SK-MEL-5 (cell line): ENCODE measurements at places on chromosomes 16 and 17. TPM values are rescaled to one million over a fixed set of nuclear protein-coding genes. Genes with fewer than 3 reads are reported as not detected.

FASN gene
- 147 and 184 TPM in 2 replicates for total RNA-seq

INO80E gene
- 39.4 and 46.7 TPM in 2 replicates for total RNA-seq

DNA sequence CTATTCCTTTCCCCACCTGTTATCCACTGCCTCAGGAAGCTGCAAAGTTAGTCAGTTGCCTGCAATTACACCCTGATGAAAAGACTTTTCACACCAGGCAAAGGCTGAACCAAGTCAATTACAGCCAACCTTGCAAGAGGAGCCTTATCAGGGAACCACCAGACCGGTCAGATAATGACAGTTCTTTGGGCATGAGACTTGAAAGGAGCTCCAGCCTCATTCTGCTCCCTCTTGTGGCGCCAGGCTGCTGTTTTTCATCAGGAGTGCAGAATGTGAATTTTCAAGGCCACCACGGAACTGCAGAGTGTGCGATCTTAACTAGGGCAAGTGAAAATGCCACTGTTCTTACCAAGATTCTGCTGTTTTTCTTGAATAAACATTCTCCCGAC lies 22.5 kb downstream of the DNAI2 start:
- peak; percentile 93 for DNase-seq

SDR42E1 gene
- not detected in 2 replicates for total RNA-seq

DNA sequence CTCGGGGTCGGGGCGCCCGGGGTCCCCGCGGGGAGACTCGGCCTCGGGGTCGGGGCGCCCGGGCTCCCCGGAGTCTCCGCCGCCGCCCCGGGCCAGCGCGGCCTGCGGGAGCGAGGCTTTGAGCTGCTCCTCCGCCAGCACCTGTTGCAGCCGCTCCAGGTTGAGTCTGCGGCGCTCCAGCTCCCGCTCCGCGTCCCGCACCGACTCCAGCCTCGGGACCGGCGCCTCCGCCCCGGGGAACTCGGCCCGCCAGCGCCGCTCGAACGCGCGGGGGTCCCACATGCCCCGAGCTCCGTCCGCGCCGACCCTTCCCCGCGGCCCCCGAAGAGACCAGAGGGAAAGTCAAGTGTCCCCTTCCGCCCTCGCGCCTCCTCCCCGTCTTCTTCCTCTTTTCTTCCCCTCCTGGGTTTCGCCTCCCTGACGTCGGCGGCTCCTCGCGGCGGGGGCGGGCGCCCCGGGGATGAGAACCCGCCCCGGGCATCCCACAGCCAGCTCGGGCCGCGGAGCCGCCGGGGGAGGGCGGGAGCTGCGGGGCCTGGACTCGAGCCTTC lies 40.8 kb upstream of the BHLHA9 start:
- DNase-seq, result no peak

STX1B gene
- total RNA-seq, result 0.13 TPM in 1 of 2 replicates, not detected in the other

- peak; percentile 80 for DNase-seq
Measured at GRCh38 chr17:77045441-77046041, 95.2 kb upstream of the SEC14L1 start.

- no peak for DNase-seq
Measured at GRCh38 chr17:79684132-79684985, 46.4 kb upstream of the ENPP7 start.

CCDC200 gene
- total RNA-seq, result not detected in 2 replicates

DNA sequence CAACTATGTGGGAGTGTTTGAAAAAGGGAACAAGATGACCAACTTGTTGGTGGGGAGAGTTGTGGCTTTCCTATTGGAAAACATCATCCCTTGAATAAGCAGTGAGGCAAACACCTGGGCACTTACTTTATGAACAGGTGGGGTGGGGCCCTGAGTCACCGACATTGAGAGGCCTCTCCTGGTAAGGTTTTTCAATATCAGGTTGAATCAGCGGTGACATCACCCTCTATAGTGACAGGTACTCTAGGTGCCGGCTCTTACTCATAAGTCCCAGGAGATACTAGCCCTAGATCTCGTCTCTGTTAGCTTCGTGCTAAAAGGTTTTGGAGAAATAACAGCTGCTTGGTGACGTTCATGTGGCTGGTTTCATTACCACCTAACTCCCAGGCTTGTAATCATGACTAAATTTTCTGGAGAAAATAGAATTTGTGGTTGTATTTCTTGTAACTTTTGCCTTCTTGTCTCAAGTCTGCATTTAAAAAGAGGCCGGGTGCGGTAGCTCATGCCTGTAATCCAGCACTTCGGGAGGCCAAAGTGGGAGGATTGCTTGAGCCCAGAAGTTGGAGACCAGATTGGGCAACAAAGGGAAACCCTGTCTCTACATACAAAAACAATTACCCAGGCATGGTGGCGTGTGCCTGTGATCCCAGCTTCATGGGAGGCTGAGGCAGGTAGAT lies 19.3 kb downstream of the CDH1 start:
- no peak for DNase-seq

DNAI2 gene
- not detected in 2 replicates for total RNA-seq

DNA sequence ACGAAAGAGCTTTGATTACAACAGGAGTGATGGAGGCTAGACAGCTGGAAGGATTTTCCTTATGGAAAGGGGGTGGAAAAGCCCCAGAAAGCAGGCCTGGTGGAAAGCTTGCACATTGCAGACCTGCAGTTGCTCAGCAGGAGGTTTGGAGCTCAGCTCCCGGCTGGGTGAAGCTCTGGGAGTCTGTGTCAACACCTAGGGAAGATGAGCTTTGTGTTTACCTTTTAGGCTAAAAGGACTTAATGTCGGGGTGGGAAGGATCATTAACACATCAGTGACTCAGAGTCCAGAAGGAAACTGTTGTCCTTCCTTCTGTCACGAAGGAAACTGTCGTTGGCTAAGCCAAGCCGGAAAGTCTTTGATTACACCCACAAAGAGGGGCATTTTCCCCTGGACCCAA lies 48.2 kb downstream of the RAP1GAP2 start:
- DNase-seq, result no peak

GRCh38 chr17:78759969-78760352 lies 22.1 kb downstream of the CYTH1 start:
- no peak for DNase-seq

DNA sequence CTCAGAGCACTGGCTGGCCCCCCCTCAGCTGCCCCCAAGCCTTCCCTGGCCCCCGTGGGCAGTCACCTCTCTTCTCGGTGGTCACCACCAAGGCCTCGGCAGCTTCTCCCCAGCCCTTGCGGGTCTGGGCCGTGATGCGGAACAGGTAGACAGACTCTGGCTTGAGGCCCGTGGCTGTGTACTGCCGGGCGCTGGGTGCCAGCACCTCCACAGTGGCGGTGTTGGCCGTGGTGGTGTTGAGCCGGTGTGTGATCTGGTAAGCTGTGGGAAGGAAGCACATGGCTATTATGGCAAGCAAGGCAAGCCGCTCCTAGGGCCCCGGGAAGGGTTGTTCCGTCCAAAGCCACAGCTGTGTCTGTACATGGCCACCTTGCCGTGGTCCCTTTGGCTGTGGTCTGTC lies 78.4 kb upstream of the CDC42EP4 start:
- DNase-seq, result no peak

GRCh38 chr17:3998436-3998835 lies 34.2 kb upstream of the ATP2A3 start:
- DNase-seq, result no peak

GRCh38 chr17:74394977-74395376 lies 27.7 kb downstream of the GPR142 start:
- DNase-seq, result no peak

- no peak for DNase-seq
Measured at GRCh38 chr16:57544124-57544653, 1.7 kb downstream of the ADGRG5 start.
